ENCODE measurements at places on chromosomes 2 and 18.
A peak's percentile ranks its signal among the peaks of the same experiment; 100 is the strongest.

- DNase-seq: no peak
Observed at GRCh38 chr18:72456802-72457201, 87.3 kb downstream of the CBLN2 start.

DNA sequence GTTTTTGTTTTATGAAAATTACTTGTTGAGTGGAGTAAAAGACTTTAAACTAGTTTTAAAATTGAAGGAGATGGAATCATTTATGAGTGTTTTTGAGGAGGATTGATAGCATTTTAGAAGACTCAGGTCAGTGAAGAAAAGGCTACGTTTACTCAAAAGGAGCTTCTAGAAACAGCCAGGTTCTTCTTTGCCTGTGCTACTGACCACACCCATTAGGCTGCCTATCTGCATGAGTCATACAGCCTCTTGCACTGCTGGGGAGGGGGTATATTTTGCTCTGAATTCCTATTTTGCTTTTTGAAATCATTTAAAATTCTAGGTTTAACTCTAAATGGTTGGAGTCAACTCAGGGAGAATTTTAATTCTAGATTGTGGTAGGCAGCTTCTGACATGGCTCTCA lies 22.3 kb downstream of the EFEMP1 start:
- DNase-seq: no peak

- DNase-seq: no peak
Observed at GRCh38 chr2:198168651-198169050, 364.3 kb downstream of the PLCL1 start.

DNA sequence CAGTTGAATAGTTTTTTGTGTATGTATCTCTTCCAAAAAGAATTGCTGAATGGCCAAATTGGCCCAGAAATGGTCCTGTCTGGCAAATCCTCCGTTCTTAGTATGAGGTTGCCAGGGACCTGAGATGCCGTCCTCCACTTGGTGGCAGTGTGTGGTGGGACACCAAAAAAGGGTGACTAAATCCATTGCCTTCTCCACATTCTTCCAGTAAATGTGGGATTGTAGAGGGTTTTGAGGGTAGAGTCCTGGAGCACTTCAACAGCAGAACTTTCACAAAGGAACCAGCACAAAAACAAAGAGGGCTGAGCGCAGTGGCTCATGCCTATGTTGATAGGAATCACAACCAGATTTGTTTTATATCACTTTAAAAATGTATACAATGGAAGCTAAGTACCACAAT lies 199.9 kb downstream of the BCL2 start:
- peak; percentile 34 for DNase-seq

DNA sequence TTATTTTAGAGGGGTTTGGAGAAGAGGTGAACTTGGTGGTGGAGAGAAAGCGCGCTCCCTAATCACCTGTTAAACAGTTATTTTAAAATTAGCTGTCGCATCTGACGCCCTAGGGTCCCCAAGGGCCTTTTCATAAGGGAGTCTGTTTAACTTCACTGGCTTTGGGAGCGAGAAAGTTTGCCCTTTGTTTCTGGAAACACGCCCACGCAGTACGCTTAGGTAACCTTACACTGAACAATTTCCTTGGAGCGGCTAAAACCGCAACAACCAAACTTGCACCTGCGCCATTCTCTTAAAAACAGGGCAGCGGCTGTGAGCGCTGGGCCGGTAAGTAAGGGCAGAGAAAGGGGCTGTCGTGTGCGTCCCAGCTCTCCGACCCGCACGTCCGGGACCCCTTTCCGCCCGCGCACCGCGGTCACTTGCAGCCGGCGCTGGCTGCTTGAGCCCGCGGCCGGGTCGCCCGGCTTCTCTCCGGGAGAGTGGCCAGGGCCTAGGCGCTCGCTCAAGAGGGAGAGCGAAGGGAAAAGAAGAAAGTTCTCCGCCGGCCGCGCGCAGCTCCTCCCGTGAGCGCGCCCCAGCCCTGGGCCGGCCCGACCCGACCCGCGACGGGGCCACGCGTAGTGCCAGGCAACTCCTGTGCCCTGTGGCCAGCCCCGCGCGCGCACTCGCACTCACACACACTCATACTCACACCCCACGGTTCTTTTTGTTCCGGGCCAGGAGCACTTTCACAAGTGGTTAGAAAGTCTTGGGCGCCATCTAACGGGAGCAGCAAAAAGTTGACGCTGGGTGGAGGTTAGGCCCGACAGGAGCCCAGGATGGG lies 19.2 kb downstream of the POU3F3 start:
- no peak for DNase-seq

- DNase-seq: no peak
Observed at GRCh38 chr2:211181626-211182025, 625.2 kb downstream of the CPS1 start.

DNA sequence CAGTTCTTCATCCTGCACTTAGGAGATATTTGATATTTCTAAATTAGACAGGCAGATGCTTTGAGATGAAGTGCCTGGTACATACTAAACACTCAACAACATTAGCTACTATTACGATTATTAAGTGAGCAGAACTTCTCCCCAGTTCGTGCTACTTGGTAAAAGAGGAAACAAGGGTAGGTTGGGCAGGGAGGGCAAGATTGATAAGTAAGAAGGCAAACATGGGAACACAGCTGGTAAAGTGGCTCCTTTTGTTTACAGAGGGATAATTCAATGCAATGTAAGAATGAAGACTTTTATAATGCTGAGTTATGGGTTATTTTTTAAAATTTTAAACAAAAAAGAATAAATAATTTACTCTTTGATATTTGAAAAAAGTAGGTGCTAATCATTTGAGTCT lies 15.9 kb upstream of the WIPF1 start:
- no peak for DNase-seq

- DNase-seq: no peak
Observed at GRCh38 chr2:109284826-109285225, 155.8 kb downstream of the SH3RF3 start.

GRCh38 chr2:190759749-190760213 lies 110.9 kb downstream of the NAB1 start:
- DNase-seq: no peak

DNA sequence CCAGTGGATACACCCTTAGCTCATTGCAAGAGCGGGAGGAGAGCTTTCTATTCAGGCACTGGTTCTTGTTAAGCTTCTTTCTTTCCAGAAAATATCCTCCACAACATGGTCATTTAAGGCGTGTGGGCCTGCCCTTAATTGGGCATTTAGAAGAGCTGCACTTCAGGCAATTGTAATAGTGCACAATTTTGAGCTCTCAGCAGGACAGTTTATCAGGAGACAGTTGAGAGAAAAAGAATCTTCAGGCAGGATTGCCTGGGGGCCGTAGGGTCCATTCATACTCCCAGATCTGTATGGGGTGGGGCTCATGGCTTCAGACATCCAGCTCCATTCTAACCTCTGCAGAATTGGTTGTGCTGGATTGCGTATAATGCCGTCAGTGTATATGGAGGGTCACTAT lies 6.0 kb upstream of the EPC2 start:
- DNase-seq: no peak

GRCh38 chr2:209422191-209422754 lies 1.6 kb upstream of the MAP2 start:
- DNase-seq: no peak

DNA sequence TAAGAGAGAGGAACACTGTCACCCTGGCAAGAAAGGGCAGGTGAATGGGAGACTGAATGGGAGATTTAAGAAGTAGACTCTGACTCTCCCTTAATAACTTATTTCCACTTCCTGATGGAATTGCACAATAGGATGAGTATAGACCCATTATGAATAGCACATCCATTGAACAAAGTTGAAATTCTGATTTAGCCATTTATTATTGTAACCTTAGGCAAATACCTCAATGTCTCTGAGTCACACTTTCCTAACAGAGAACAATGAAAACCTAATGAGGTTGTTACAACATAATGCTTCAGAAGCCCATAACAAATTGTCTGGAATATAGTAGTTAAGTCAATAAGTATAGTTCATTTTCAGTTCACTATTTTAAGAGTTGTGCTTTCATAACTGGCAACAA lies 78.9 kb downstream of the NRXN1 start:
- no peak for DNase-seq

DNA sequence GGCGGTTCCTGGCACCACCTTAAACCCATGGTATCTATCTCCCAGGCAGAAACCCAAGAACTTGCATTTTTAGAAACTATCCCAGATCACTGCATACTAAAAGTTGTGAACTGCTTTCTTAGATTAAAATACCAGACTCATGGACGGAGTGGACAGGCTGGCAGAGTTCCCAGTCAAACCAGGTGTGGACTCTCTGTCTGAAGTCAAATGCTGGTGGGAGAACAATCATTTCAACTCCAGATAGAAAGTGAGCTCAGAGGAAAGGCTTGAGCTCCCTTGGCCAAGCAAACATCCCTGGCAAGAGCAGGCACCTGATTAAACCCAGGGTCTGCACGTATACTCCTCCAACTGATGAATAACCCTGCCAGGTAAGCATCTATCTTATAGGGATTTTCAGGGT lies 19.5 kb downstream of the NXPH2 start:
- DNase-seq: no peak

- DNase-seq: no peak
Observed at GRCh38 chr2:65831509-65831908, 399.1 kb upstream of the SPRED2 start.

- DNase-seq: no peak
Observed at GRCh38 chr2:231583982-231584381, 8.7 kb upstream of the TEX44 start.

GRCh38 chr2:142048581-142048980 lies 82.2 kb downstream of the LRP1B start:
- DNase-seq: no peak

- DNase-seq: no peak
Observed at GRCh38 chr2:43538034-43538670, 57.7 kb downstream of the THADA start.

DNA sequence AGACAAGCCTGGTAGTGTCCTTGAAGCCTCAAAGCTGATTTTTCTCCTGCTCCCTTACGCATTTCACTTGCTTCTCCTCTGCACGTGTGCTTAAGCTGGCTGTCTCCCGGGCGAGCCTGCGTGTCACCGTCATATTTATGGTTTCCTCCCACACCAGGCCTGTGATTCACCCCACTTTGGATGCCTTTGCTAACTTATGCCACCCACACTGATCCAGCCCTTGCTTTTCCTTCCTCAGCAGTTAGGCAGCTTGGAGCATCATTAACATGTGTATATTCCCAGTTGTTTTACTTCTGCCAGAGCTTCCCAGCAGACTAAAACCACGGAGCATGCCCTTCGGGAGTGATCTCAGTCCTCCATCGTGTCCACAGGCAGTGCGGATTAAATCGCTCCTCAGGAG lies 2.2 kb downstream of the ST3GAL5 start:
- peak; percentile 66 for DNase-seq

DNA sequence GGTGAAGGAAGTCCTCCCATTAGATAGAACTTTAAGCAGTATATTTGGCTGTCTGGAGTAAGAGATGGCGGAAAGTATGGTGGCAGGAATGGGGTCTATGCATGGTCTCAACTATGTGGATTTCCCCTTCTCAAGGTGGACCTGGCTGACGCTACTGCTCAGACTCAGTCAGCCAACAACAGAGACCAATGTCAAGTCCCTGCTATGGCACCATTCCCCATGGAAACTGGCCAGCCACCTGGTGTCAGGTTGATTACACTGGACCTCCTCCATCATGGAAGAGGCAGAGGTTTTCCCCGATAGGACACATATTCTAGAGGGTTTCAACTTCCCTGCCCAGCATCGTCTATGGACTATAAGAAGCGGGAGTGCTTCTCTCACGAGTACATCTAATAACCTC lies 8.6 kb upstream of the FAHD2A start:
- no peak for DNase-seq

DNA sequence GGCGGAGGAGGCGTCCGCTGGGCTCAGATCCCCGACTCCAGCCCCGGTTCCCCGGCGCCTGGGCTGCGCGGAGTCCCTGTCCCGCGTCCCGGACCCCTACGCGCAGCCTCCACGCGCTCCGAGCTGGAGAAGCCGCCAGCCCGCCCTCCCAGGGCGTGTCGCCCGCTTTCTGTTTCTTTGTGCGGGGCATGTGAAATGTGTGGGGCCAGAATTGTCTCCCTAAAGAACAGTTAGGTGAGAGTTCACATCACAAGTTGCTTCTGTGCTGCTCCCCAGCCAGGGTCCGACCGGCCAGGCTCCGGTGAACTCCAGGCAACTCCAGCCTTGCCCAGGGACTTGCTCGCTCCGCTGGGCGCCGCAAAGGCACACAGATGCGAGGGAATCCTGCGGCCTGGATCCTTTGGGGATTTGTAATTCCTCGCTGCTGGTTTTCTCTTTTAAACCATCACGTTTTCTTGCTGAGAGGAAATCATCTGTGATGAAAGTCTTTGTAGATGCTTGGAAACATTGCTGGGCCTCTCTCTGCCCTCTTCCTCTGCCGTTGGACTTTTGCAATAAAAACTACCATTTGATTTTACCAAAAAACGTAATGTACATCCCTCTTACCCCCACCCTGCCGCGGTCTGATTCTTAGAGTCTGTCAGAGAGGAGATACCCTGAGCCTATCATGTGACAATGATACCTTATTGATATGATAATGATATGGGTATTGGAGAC lies 631 bp downstream of the GYPC start:
- peak; percentile 35 for DNase-seq

DNA sequence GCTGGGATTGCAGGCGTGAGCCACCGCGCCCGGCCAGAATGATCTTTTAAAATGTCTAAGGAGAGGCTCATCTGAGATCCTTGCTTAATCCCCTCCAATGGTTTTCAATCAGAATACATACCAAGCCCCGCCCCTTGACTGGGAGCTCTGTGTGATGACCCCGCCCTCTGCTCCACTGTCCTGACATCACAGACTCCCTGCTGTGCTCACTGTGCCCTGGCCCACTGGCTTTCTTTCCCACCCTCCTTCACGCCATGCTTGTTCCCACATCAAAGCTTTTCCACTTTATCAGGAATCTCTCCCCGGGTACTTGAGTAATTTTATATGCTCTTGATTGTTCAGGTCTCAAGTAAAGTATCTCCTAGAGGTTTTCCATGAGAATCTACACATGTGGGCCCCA lies 762.3 kb upstream of the ID2 start:
- DNase-seq: no peak

DNA sequence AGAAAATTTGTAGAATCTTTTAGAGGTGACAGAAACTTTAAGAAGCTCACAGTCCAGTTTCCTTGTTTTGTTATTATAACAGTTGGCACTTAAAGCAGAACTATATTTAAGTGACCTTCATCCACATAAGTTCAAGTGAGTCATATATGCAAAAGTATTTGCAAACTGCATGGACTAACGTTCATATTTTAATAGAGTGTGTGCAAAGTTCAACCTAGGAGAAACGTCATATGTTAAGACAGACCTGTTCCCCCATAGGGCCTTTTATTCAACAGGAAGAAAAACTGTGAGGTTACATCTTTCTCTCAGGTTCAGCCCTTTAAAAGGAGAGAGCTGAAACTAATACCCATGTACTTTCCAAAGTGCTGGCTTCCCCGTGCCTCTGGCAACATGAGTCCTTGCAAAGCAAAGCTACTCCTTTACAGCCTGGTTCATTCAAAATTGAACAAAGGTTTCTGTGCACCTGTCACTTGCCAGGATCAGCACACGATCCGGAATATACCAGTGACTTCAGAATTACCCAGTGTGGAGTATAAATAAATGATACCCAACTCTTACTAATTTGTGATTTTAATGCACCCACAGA lies 280.0 kb upstream of the RAB12 start:
- DNase-seq: no peak

GRCh38 chr2:171271971-171272436 lies 111.3 kb upstream of the TLK1 start:
- DNase-seq: no peak

GRCh38 chr2:43522177-43522576 lies 73.7 kb downstream of the THADA start:
- DNase-seq: no peak

GRCh38 chr2:169771612-169772011 lies 27.1 kb upstream of the SSB start:
- DNase-seq: no peak

- DNase-seq: no peak
Observed at GRCh38 chr18:36128530-36128870, 640 bp downstream of the SLC39A6 start.

- no peak for DNase-seq
Observed at GRCh38 chr2:59694176-59694575, 859.3 kb downstream of the BCL11A start.

Measured in CD4-positive, alpha-beta T cell (primary cell).